ENCODE measurements at places on chromosomes 7 and 10. TPM values are rescaled to one million over a fixed set of nuclear protein-coding genes. Genes with fewer than 3 reads are reported as not detected.

The CAMK1D gene
- 19.4 TPM for total RNA-seq

The NOS3 gene
- 12.6 TPM for total RNA-seq

- DNase-seq: no peak
Measured at GRCh38 chr10:36248304-36248981, 606.3 kb upstream of the FZD8 start.

DNA sequence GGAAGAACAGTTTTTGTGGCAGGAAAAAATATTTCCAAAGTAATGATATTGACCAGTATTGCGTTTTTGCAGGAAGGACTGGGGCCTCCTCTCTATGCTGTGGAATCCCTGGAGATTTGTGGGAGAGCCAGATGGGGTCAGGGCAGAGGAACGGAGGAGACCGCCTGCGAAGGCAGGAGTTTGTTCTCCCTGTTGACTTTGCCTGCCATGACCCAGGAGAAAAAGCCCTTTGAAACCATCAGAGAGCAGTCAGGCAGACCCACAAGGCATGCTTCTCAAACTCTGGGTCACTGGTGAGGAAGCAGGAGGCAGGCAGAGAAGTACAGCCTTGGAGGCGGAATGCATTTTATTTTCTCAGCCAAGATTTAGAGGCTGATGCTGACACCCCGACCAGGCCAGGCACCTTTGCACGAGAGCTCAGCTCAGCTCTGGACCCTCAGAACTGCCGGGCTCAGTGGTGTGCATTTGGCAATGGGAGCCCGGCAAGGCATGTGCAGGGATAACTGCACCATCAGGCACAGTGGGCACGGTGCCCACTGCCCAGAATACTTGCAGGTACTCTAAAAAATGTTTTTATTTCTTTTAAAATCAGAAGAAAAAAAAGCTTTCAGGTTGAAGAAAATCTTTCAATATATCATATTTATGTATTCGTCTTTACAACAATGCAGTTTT, 410.4 kb downstream of the RPS24 start:
- DNase-seq: no peak

- peak; percentile 62 for DNase-seq
Measured at GRCh38 chr7:143385891-143386781, 5.0 kb downstream of the ZYX start.
